ENCODE measurements at places on chromosomes 4 and X.

DNA sequence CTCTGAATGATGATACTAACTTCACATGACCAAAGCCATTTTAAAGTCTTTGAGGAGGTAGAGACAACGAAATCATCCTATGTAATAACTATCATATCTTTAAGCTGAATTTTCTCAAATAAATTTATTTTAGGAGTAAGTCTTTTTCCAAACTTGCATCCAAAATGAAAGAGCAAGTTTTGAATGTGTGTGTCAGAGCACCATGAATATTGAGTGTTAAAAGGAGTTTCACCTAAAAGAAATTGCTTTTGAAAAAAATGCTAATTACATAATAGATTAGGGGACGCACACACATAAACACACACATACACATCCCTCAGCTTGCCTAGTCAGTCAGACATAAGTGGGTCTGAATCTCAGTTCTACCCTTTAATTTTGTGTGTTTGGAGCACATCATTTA, 1.9 kb downstream of the ANK2 start:
- no peak for DNase-seq

DNA sequence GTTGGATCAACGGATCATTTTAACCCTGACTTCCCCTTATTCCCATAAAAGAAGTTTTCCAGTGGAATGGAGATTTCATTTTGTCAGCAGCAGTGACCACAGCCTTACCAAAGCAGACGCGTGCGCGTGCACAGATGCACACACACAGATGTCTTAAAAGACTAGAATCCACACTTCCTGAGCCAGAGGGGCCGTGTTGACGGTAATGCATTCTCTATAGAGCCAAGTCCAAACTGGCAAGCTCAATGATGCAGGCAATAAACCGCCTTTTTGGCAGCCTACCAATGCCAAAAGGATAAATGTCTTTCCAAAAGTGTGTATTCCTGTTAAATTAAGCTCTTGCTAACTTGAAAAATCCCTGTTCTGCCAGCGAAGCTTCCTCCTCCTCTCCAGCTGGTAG, 18.8 kb upstream of the CLDN34 start:
- DNase-seq, result no peak

- DNase-seq, result no peak
Observed at GRCh38 chr4:145498430-145498829, 16.8 kb downstream of the SMAD1 start.

DNA sequence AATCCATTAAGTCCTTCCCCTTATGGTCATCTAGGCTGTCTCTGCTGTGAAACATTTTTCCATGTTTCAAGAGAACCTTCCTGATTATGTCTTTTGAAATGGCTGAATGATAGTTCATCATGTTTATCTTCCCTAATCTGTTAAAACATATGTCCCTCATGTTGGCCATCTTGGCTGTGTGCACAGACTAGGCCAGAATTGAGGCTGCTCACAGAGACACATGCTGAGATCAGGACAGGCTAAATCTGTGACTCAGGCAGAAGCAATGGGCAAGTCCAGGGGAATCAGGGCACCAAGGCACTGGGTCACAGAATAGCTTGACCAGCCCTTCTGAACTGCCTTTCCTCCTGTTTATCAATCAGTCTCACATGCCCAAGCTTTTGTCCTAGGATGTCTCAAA, 78.3 kb downstream of the FHDC1 start:
- no peak for DNase-seq

DNA sequence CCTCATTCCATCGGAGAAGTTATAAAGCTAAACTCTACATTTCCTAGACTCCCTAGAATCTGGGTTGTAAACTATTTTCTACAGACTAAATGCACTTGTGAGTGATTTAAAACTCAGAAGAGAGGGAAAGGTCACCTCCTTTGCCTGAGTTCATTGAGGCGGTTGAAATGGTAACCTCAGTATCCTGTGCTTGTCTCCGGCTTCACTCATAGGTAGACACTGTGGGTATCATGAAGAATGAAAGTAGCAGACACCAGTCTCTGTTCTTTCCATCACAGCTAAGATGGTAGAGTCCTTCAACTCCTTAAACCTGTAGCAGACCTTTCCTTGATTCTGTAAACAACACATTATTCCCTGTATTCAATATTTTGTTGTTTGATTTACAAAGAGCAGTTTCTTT, 291.3 kb upstream of the ANKRD50 start:
- DNase-seq, result no peak

DNA sequence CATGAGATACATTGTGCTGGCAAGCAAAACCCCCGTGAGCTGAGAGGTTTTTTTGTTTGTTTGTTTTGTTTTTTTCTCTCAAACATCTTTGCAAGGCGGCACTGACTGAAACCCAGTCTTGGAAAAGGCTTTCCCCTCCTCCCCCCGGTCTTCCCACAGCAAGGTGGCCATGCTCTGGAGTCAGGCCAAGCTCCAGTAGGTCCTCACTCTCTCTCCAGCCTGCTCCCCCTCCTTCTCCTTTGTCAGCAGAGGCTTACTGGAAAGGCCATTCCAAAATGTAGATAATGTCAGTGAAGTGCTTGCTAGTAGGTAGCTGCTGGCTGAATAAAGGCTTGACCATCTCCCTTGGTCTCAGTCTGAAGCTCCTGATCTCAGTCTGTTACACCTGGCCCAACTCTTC, 32.6 kb downstream of the FRMPD3 start:
- no peak for DNase-seq

All from C1 segment of cervical spinal cord (tissue), 14 donors.